ENCODE measurements at places on chromosomes 2 and 18.

DNA sequence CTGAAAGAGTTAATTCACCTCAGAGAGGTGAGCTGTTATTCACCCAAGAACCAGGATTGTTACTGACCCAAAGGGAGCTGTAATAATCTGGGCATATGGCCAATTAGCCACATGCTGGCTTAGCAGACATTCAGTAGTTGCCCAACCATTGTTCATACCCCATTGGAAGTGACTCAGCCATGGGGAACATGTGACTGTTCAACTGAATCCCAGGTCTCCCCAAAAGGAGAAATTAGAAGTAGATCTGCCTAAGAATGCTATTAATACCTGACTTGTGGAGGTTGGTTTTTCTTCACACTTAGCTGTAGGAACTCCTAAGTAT lies 272.6 kb upstream of the UBE2E3 start:
- no peak for DNase-seq

- no peak for DNase-seq
Measured at GRCh38 chr18:13540477-13541182, 185.7 kb downstream of the FAM210A start.

DNA sequence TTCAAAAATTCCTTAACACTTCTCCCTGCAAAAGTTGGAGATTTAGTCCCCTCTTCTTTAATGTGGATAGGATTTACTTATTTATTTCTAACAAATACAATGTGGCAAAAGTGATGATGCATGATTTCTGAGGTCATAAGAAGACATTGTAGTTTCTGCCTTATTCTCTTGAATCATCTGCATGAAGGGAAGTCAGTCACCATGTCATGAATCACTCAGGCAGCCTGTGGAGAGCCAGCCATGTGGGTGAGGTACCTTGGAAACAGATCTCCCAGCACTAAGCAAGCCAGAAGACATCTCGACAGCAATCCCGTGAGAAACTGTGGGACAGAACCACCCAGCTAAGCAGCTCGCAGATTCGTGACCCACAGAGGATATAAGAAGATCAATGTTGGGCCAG lies 2.7 kb upstream of the ZC3H8 start:
- no peak for DNase-seq

- DNase-seq = no peak
Measured at GRCh38 chr18:49177812-49178211, 227.0 kb upstream of the SMAD7 start.

GRCh38 chr2:231988179-231988866 lies 26.8 kb downstream of the DIS3L2 start:
- DNase-seq = no peak

- no peak for DNase-seq
Measured at GRCh38 chr2:32706815-32707579, 79.1 kb downstream of the TTC27 start.

GRCh38 chr2:178244777-178245176 lies 50.5 kb downstream of the OSBPL6 start:
- no peak for DNase-seq
